Activated naive CD4-positive, alpha-beta T cell treated with anti-CD3 and anti-CD28 coated beads for 36 hours (primary cell): ENCODE measurements at places on chromosomes 1 and 21.

DNA sequence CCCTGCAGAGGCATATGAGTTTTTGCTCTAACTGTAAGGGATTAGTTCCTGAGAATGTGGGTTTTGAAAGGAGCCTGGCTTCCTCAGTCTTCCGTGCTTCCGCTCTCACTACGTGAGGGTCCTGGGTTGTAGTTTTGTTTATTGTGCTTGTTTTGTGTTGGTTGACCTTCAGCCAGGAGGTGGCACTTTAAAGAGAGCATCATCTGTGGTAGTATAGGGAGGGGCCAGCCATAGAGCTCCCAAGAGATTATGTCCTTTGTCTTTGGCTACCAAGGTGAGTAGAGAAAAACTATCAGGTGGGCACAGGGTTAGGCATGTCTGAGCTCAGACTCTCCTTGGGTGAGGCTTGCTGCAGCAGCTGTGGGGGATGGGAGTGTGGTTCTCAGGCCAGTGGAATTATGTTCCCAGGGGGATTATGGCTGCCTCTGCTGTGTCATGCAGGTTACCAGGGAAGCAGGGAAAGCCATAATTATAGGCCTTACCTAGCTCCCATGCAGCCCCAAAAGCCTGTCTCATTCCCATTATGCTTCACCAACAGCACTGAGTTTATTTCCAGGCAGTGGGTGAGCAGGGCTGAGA lies 23.5 kb downstream of the CYP4B1 start:
- H3K27ac ChIP-seq = no peak overlapping the region
- H3K4me1 ChIP-seq = no peaks in the 10 kb centered on the region
- no peak overlapping the region for H3K4me3 ChIP-seq
- DNase-seq = no peak

- H3K4me1 ChIP-seq = no peaks in the 10 kb centered on the region
- no peak for DNase-seq
- no peak overlapping the region for H3K27ac ChIP-seq
- H3K27me3 ChIP-seq = no peaks in the 10 kb centered on the region
- H3K4me3 ChIP-seq = no peak overlapping the region
- H3K36me3 ChIP-seq = no peaks in the 10 kb centered on the region
These were observed 268.7 kb downstream of the PTGER3 start for GRCh38 chr1:70778934-70779333.

DNA sequence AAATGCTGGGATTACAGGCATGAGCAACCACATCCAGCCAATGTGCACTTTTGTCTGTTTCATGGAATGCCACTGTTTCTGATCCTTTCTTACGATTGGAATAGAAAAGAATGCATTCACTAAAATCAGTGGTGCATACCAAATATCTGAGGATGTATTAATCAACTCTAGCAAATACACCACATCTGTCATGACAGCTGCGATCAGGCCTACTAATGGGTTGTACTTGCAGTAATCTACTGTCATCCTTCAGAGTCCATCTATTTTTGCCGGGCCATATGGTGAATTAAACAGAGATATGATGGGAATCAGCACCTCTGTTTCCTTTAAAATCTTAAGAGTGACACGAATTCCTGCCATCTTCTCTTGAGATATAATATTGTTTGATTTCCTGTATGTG lies 8.5 kb upstream of the USP1 start:
- no peaks in the 10 kb centered on the region for H3K4me1 ChIP-seq
- H3K4me3 ChIP-seq = no peak overlapping the region
- H3K36me3 ChIP-seq = no peaks in the 10 kb centered on the region
- no peak overlapping the region for H3K27ac ChIP-seq
- no peaks in the 10 kb centered on the region for H3K27me3 ChIP-seq

DNA sequence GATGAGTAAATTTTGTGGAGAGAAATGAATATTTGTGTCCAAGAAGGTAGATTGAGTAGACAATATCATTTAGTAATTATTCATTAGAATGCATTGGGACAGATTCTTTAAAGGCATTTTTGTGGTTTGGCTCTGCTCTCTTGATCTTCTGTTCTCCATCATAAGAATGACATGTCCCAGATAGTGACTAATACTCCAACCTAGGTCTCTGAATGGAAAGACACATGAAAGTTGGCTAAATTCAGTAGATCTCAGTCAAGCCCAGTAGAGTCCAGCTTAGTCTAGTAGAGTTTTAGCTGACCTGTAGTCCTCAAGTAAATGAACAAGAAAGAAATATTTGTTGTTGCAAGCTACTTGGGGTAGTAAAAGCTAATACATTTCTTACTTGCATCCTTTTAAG lies 61.8 kb upstream of the DNAH14 start:
- peaks cover 1% of the 10 kb centered on the region for H3K36me3 ChIP-seq
- DNase-seq = no peak
- H3K4me1 ChIP-seq = no peaks in the 10 kb centered on the region
- H3K27ac ChIP-seq = no peak overlapping the region
- no peak overlapping the region for H3K4me3 ChIP-seq

DNA sequence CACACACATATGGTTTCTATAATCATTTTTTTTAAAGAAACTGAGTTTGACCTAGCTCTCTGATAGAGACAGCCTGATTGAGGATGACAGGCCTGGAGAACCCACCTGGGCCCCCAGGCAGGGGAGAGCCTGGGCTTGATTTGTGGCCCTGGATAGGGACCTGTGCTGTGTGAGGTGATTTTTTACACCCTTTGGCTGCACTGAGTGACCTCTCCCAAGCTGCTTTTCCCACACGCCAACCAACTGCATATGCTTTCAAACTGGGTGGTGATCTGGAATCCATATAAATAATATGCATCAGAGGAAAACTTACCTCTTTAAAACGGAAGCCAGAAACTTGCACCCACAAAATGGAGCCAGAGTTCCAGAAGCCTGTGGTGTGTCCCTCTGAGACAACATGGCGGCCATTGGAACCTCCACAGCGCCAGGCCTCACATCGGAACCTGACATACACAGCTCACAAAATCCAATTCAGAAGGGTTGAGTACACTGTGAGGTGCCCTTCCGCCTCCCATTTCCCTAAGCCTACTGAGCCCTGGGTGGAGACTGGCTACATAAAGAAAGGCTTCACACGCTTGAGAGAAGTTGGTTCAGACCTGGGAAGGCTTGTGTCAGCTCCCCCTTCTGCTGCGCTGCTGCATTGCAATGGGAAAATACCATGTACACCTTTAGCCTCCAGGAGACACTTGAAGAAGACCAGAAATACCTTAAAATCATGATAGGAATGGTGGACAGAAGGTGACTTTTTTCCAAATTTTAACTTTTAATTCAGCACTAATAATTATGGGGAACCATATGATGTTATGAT lies 160.7 kb downstream of the HHIPL2 start:
- H3K4me1 ChIP-seq = peaks cover 7% of the 10 kb centered on the region
- no peak overlapping the region for H3K27ac ChIP-seq
- H3K27me3 ChIP-seq = no peaks in the 10 kb centered on the region
- peak; percentile 10 for DNase-seq

DNA sequence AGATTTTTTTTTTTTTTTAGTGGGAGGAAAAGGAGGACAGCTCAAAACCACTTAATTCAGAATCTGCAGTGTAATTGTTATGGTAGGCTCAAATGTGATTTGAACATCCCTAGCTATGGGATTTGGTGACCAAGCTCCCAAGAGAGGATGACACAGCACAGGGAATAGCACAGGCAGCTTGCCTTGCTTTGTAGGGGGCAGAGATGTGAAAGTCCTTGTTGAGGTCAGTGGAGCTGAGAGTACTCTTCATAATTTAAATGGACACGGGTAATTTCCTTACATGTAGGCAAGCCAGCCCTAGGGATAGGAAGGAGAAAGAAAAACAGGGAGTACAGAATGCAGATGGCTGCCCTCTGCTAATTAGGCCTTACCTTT lies 3.2 kb upstream of the UCK2 start:
- peak overlapping the region; percentile 22 for H3K27ac ChIP-seq
- DNase-seq = no peak
- peaks cover 5% of the 10 kb centered on the region for H3K27me3 ChIP-seq

DNA sequence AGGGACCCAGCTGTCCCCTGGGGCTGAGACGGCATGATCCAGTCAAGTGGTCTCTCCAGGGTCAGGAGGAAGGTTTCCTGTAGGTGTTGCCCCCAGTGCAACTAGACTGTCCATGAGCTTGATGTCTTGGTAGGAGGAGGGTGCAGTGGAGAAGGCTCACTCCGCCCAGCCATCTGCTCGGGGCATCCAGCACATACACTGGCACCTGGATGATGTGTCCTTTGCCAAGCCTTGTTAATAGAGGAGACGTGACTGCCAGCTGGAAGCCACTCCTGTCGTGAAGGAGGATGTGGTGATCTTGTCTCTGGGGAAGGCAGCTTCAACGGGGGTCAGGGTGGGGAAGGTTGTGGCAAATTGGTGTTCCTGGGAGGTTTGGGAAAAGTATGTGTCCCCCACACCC lies 6.2 kb downstream of the DISP3 start:
- H3K4me1 ChIP-seq = peaks cover 8% of the 10 kb centered on the region
- H3K27ac ChIP-seq = no peak overlapping the region
- peaks cover 19% of the 10 kb centered on the region for H3K27me3 ChIP-seq
- H3K36me3 ChIP-seq = no peaks in the 10 kb centered on the region
- DNase-seq = no peak
- H3K4me3 ChIP-seq = no peak overlapping the region
